ENCODE measurements at places on chromosomes 2 and 18. TPM values are rescaled to one million over a fixed set of nuclear protein-coding genes. Genes with fewer than 3 reads are reported as not detected.
A peak's percentile ranks its signal among the peaks of the same experiment; 100 is the strongest.

GRCh38 chr2:199458806-199459285, 1.1 kb upstream of the SATB2 start:
- DNase-seq = peak; percentile 35

DNA sequence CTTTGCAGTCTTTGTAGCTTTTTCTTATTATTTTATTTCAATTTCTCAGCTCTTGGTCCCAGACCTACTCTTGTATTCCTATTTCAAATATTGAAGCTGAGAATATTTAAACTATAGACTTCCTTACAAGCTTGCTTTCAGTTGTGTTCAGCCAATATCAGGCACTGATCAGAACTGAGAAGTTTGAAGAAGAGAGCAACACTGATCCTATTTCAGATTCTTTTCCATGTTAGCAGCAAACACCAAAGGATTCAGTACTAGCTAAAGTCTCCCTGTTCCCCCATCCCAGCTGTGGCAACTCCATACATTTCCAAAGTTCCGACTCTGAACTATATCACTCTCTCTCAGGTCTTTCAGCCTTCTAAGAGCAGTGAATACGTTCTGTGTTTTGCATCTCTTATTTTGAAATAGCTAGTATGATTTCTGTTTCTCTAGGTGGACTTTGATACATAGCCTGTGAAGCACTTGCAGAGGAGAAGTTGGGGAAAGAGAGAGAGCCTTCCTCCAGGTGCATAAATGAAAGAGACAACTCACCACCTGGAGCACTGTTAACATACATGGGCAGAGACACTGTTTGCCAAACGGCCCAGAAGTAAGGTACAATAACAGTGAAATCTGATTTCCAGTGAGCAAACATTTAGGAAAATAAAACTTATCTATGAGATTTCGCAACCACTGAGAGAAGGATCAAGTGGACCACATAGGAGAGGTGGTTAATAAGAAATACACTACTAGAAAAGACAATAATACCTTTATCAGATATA, 135.0 kb upstream of the ZNF804A start:
- no peak for DNase-seq

DNA sequence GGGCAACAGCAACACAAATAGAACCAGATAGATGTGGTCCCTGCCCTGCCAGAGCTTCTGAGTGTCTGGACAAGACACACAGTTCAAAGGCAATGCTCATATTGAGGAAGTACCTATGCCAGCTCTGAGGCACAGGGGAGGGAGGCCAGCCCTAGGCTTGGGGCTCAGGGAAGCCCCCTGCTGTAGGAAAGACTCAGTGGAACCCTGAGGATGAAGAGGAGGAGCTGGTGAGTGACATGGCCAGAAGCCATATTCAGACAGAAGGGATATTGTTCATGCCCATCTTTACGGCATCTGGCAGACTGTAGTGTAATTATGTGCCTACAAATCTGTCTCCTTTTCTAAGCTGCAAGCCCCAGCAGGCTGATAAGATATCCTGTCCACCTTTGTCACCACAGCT, 8.8 kb downstream of the SIGLEC15 start:
- no peak for DNase-seq

DNA sequence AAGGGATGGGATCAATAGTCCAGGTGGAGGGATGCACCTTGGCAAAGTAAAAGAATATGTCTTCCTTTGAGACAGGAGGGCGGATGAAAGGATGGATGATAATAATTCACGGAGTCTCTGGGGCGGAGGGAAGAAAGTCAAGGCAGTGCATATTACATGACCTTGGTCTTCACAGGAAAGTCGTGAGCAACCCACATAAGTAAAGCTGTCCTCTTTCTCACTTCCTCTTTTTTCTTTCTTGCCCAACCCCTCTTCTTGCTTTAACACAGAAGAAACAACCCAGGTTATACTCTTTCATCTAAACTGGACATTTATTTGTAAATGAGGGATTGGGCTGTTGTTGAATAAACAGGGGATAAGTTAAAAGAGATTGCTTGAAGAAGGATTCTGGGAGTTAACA, 168.7 kb upstream of the SKOR2 start:
- DNase-seq = no peak

Gene GAL3ST2
- not detected for total RNA-seq

Gene C2orf78
- total RNA-seq = not detected

Gene GRHL1
- total RNA-seq = 0.56 TPM

Gene SPP2
- not detected for total RNA-seq

Measured in IMR-90 (cell line).